ENCODE measurements at places on chromosomes 6 and 20.

DNA sequence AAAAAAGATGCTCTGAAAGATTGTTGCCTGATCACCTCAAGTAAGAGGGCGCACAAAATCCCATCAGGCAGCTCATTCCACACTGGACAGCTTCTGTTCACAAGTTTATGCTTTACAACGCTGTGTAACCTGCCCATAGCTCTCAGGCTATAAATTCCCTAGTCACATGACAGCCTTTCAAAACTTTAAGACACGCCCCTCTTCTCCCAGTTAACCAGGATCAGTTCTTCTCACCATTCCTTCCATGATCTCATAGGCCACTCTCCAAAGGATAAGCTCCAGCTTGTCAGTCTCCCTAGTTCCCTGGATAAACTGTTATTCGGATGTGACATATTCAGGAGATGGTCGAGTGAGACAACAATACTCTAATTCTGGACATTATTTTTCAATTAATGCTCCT is 15.0 kb downstream of the ADNP start:
- DNase-seq, result no peak

GRCh38 chr6:37882724-37883413 is 63.3 kb downstream of the ZFAND3 start:
- no peak for DNase-seq

GRCh38 chr6:112180095-112180820 is 74.1 kb downstream of the LAMA4 start:
- peak; percentile 92 for DNase-seq

GRCh38 chr6:897528-898207 is 204.7 kb upstream of the EXOC2 start:
- DNase-seq, result peak; percentile 26

- DNase-seq, result no peak
Observed at GRCh38 chr6:1832844-1833787, 223.4 kb downstream of the FOXC1 start.

GRCh38 chr6:14467591-14467990 is 350.0 kb downstream of the CD83 start:
- DNase-seq, result no peak

DNA sequence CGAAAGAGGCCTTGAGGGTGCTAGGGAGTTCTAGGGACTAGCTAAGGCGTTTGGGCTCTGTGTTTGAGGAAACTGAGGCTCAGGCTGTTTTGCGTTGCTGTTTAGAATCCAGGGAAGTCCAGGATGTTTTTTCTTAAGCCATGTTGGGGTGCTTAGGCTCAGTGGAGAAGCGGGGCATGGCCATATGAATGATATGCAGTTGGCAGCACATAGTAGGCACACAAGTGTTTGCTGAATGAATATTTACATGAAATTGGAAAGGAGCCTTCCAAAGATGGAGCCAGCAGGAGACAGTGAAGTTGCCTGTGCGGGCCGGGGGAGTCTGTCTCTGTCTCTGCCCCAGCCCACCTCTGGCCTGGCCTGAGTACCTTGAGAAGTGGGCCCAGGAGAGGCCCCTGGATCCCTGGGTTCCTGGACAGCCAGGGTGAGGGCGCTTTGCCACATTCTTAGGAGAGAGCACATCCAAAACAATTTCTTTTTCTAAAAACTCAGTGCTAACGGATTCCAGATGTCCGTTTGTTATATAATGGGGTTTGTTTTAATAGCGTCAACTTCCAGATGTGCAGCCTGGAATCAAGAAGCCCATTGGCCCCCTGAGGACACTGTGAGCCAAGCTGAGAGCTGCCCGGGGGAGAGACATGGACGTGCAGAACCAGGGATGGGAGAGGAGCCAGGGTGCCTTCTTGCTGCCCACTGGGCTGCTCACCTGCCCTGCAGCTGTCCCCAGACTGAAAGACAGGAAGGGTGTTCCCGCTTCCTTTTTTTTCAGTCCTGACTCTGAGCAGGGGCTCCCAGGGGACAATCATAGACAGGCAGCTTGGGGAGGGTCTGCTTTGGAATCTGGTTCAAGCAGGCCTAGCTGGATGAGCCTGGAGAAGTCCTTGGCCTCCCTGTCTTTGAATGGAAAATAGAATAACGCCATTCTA is 20.1 kb upstream of the EMILIN3 start:
- no peak for DNase-seq

- DNase-seq, result no peak
Observed at GRCh38 chr6:46648869-46649492, 3.6 kb downstream of the CYP39A1 start.

- peak; percentile 26 for DNase-seq
Observed at GRCh38 chr20:54668271-54669039, 193.1 kb downstream of the DOK5 start.
